HCEC 1CT (cell line): ENCODE measurements at places on chromosomes 3 and 15.

DNA sequence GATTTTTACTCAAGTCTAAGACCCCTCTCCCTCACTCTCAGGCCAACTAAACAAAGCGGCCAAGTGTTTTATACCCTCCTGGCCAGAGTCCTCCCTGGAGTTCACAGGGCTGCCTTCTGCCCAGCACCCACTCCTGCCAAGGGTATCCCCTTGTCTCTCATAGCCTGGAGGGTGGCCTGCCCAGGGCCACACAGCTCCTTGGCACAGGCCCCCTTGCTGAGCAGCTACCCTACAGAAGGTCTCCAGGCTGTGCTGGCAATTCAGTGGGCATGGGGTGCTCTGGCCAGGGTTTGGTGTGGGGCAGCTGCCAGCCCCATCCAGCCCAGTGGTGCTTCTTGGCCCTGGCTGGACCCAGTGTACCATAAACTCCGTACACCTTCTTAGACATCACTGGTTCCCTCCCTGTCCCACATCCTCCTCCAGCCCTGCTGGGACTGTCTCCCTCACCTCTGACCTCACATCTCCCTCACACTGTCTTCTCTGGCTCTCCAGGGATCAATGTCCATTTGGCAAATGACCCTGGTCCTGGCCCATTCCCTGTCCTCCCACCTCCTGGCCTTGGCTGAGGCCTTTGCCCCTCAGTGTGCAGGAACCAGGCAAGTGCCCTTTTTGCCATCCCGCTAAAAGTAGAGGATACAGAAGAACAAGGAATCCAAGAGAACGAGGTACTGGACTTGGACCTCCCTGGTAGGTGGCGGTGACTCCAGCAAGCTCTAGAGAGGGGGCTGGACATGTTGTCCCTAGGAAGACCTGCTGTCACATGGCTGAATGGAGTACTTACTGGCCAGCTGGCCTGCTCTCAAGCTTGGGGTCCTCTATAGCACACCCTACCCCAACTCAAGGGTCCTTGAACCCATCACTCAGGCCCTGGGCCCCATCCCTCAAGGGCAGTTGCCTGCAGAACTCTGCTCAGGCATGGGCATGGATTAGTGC lies 50.0 kb upstream of the TRPM1 start:
- no peak for DNase-seq

GRCh38 chr3:45002720-45003119 lies 23.4 kb upstream of the CLEC3B start:
- no peak for DNase-seq

DNA sequence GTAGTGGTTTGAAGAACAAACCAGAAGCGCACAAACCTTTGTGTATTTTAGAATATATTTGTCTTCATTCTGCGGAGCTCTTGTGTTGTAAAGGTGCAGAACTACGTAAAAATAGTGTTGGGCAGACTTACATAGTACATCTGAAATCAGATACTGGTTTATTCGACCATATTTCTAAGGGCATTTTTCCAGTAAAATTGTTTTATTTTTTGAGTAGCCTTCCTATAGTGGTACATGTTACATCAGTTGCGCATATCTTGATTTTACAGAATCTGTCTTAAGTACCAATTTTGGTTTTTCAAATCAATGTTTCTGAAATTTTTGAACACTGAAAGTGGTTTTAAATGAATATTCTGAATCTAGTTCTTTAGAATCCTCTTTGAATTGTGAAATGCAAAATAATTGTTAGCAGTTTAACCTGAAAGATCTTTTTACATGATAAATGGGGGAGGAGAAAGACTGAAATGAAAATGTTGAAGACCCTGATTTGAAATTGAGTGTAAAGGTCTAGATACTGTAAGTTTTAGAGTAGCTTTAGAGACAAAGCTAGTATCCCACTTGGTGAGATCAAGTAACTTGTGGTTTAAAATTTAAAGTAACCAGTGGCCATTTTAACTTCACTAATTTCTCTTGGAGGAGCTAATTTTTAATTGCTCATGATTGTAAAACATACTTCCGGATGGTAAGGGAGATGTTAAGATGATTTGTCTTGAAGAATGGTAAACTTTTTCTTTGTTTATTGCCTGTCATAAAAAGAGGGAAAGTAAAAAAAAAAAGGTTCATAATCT lies 15.5 kb upstream of the CHD2 start:
- peak; percentile 20 for DNase-seq

GRCh38 chr15:77058468-77058867 lies 12.4 kb downstream of the TSPAN3 start:
- no peak for DNase-seq

GRCh38 chr15:77186594-77187011 lies 115.7 kb upstream of the TSPAN3 start:
- peak; percentile 9 for DNase-seq

DNA sequence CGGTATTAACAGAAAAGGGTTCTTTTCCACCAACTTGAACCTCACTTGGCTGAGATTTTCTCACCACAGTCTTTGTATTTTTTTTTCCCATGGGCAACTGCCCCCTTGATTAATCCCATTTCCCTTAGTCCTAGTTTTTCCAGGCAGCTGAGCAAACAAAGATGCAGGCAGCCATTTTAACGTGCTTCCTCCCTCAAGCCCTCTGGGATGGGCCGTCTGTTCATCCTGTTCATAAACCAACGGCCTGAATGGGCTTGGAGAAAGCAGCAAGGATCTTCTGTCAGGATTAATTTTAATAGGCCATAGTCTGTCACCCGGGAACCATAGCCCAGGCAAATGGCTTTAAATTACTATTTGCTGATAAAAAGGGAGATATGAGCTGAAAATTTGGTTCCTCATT lies 10.4 kb upstream of the POLR2M start:
- no peak for DNase-seq

DNA sequence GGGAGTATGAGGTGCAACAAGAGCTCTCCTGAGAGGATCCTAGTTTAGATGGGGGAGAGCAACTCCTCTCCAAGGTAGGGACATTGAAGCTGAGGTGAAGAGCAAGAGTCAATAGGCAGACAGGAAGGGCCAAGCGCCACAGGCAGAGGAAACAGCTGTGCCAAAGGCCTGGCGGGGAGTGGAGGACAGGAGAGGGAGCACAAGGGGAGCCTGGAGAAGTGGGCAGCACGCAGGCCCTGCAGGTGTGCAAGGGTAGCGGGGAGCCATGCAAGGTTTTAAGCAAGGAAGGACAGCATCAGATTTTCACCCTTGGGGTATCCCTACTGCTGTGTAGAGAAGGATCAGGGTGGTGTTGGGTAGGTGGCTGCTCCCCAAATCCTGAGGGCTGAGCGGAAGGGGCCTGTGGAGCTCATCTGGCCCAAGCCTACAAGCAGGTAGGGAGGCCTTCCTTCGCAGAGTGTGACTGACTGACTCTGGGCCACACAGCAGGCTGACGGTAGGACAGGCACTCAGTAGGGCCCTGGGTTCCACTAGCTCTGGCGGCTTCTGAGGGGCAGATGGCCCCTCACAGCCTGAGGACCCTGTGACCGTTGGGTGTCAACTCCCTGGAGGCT lies 13.3 kb downstream of the CHST13 start:
- no peak for DNase-seq

DNA sequence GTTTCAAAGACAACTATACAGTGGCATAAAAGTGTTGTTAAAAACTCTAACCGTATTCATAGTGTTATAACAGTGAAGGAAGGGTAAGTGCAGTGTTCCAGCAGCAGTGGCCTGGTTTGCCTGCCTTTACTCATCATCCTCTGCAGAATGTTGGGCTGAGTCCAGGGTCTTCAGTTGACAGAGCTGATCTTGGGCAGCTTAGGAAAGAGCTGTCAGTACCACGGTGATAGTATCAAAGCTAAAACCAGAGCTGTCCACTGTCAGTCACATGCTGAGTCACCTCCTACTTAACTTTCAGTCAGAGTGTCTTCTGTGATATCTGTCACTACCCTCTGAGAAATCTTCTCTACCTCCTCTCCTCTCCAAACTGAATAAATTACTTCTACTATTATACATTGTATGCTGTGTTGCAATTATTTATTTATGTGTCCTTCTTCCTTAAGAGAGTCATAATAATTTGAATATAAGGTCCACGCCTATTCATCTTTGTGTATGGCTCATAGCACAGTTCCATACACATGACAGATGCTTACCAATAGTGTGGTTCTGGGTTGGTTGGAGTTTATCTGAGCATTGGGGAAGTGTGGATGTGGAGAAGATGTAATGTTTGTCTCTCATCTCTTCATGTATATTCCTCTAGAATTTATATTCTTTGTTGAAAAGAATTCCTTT lies 242.1 kb downstream of the ZIC1 start:
- no peak for DNase-seq

DNA sequence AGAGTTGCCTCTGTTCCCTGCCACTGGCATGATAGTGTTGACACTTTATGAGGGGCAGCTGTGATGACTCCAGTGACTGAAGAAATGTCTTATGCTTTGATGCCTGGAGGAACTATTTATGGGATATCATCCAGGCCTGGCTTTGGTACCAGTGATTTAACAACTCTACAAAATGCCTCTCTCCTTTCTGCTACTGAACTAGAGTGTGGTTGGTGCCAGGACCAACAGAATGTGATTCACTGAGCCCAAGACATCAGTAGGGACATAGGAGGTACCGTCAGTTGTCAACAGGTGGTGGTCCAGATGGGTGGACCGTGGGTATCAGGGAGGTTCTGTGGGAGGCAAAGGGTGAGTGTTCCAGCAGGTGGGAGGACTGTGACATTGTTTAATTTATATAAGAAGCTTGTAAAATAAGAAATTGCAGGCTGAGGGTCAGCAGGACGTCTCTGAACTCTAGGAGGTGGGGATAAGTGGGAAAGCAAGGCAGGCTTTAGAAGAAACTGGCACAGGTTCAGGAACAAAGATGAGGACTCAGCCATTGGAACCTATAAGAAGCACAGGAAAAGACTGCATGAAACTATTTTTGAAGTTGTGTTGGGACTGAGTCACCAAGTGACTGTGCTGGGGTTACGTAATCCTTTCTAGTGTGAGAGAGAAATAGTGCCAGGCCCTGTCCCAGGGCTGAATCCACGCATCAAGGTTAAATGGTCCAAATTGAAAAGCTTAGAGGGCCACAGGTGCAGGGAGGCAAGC lies 28.5 kb upstream of the SLC7A14 start:
- DNase-seq = peak; percentile 95

DNA sequence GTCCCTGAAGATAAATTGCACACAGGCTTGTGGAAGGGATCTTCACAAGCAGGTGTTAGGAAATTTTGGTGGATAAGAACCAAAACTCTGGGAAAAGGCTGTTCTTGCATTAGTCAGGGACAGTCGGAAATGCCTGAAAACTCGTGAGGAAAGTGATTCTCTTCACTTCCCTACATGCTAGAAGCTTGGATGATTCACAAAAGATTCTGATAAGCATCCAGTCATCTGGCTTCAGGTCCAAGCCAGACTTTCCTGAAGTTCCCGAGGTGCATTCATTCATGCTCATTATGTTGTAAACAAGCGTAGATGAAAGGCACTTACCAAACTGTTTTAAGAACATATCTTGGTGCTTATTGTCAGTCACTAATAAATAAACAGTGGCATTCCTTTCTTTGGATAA lies 1028.7 kb downstream of the NTRK3 start:
- no peak for DNase-seq

- no peak for DNase-seq
Measured at GRCh38 chr15:28030801-28031200, 68.3 kb downstream of the OCA2 start.

DNA sequence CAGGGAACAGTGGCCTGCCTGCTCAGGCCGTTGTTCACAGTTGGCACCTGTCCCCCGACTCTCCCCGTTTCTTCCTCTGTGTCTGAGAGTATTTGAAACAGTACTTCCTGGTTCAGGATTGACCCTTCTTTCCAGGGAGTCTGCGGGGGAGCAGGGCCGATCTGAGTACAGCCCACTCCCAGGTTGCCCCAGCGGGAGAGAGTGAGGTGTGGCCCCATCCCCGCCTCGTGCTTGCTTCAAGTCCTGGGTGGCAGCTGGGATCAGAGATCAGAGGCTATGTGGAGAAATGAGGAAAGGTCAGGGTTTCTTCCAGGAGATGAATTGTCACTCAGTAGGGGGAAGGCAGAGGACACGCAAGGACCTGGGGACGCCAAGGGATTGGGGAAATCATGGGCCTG lies 6.5 kb upstream of the DLL4 start:
- no peak for DNase-seq
